Stimulated activated CD4-positive, alpha-beta T cell treated with anti-CD3 and anti-CD28 coated beads, Interleukin-1b, Interleukin-23, amount 100 ng/mL, for 4 hours (primary cell): ENCODE measurements at places on chromosomes 3 and 15.

- DNase-seq, result no peak
Measured at GRCh38 chr3:192636517-192637444, 90.6 kb downstream of the FGF12 start.

DNA sequence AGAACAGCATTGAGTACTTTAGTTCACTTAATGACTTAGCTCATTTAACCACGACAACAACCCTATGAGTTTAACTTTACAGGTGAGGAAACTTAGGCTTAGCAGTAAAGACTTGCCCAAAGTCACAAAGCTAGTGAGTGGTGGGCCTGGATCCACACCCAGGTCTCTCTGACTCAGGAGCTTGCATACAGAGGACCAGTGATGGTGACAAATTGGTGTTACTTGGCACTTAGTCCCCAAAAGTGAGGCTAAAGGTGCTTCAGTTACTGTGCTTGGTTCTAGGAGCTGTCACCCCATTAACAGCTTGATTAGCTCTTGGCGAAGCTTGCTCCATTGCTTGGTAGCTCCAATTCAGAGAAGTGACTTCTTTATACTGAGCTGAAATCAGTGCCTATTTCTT is 6.1 kb downstream of the CELF6 start:
- no peak for DNase-seq

- no peak for DNase-seq
Measured at GRCh38 chr3:122952520-122952919, 75.0 kb downstream of the SEMA5B start.

DNA sequence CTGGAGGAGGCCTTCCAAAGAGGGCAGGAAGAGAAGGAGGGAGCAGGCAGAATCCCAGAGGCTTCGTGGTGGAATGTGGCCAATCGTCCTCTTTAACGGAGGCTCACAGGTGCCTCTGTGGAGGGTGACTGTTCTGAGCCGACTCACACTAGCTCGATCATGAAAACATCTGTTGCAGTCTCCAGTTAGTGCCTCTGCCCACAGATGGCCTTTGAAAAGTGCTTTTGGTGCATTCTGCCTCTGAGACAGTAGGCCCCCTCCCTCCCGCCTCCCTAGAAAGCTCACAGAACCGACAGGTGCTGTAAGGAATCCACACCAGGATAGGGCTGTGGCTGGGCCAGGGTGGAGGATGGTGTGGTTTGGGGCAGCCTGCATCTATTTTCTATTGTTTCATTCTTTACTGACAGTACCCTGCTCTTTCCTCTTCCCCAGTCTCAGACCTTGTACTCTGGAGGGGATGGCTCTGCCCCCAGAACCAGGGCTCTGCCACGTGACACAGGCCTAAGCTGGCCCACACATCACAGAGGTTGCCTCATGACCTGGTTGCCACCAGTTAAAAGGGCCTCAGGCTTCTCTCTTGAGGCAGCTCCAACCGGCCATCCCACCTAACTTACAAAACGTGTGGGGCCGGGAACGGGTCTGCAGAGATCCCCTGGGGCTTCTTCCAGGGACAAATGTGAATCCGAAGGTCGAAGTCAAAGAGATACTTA is 27.2 kb upstream of the PIGZ start:
- no peak for DNase-seq

GRCh38 chr15:50315814-50316630 is 39.0 kb downstream of the GABPB1 start:
- DNase-seq, result no peak

DNA sequence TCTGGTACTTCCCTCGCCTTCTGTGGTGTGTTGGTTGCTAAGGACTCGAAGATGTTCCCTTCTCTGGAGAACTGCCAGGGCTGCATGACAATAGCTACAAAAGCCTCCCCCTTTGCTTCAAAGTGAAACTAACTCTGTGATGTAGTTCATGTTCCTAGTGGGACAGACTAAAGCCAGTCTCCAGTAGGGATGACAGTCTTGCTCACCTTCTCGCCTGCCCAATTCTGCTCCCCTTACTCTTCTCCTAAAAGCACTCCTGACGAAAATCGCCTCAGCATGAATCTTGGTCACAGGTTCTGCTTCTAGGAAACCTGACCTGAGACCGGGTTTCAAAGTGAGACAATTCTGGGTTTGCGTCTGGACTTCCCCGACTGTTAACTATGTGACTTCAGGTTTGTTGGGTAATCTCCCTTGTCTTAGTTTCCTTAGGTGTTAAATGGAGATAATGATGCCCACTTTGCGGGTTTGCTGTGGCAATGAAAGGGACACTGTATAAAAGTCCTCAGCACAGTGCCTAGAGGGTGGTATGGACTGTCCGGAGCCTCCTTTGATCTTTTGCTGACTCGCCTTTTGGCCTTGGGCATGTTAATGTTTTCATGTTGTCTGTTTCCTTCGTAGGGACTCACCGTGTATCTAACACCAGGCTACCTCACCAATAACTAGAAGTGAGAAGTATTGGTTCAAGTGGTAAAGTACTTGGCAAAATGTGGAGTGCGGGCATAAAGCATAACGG is 24.9 kb upstream of the THRB start:
- DNase-seq, result no peak

- DNase-seq, result no peak
Measured at GRCh38 chr3:178455226-178455625, 81.0 kb upstream of the KCNMB2 start.

DNA sequence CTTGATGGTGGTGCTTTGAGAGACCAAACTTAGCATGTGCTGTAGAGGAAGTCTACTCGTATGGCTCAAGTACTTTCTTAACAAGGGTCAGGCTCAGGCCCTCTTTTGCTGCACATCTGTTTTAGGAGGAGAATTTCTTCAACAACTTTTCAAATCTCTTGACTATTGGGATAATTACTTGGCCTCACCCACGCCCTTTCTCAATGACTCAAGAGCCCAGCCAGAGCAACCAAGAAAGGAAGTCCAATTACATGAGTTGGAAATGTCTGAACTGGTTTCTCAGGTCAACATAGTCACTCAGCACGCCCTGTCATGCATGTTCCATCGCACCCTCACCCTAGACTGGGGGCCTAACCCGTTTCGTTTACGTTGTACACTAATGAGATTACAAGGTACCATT is 44.8 kb upstream of the UMPS start:
- no peak for DNase-seq

DNA sequence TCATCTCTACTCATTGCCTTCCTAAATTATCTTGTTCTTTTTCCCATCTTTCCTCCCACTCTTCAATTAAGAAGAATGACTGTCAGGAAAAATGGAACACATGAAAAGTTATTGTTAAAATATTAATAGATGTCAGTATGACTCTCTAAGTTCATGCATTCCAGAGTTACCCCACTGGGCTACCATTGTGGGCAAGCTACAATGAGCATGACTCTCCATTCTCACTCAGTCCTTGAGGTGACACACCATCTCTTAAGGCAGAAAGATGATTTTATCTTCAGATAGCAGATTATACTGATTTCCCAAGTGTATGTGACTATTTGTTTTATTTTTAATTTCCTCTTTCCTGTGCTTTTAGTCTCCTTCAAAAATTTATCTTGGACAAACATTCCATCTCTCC is 144.3 kb downstream of the ALCAM start:
- DNase-seq, result no peak

GRCh38 chr15:73832657-73833056 is 40.7 kb upstream of the TBC1D21 start:
- DNase-seq, result no peak

DNA sequence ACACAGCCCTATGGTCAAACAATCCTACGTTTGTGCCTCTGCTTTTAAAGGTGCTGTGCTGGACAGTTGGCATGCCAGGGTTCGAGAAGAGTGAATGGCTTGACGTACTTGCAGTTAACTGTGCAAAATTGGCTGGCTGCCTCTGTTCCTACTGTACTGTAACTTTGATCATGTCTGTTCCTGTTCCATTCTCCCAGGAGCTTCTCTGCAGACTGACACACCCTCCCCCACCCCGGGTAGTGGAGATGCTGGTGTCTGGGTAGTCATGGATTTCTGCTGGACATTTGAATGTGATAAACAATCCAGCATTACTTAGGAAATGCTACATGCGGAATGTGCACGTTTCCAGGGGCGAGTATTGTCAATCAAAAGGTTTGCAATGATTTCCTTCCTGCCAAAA is 6.5 kb upstream of the VILL start:
- no peak for DNase-seq

GRCh38 chr3:26193558-26193957 is 403.7 kb downstream of the OXSM start:
- no peak for DNase-seq

- DNase-seq, result no peak
Measured at GRCh38 chr3:59749291-59749690, 699.5 kb upstream of the CFAP20DC start.

GRCh38 chr15:98845138-98845884 is 162.3 kb downstream of the PGPEP1L start:
- no peak for DNase-seq
